ENCODE measurements at places on chromosomes 16 and 17.

DNA sequence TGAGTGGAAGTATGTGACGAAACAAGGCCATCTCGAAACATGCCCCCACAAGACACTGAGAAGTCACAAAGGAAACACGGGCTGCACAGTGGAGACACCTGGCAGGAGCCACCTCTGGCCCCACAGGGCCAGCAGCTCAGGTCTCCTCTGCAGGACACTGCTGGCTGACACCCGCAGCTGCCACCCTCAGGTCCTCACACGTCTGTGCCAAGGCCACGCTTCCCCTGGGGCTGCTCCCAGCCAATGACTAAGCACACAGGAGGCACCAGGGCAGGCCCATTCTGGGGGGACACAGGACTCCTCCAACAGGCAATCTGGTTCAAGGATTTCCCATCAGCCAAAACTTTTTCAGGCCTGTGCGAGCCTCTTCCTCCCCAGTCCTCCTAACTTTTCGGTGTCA lies 36.4 kb downstream of the MBTPS1 start:
- no peak for DNase-seq

DNA sequence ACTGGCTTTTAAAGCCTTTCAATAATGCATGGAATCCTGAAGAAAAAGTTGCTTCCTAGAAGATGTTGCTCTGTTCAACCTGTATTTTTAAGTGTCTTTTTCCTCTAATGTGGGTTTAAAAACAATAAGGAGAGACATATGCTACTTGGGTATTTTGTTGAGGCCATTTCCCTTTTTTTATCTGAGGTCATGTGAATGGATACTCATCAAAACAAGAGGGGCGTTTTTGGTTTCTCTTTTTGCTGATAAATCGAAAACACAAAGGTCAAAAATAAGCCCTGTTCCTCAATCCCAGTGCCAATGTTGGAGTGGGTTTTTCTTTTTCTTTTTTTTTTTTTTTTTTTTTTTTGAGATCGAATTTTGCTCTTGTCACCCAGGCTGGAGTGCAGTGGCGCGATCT lies 468.0 kb upstream of the RBFOX1 start:
- DNase-seq = no peak

DNA sequence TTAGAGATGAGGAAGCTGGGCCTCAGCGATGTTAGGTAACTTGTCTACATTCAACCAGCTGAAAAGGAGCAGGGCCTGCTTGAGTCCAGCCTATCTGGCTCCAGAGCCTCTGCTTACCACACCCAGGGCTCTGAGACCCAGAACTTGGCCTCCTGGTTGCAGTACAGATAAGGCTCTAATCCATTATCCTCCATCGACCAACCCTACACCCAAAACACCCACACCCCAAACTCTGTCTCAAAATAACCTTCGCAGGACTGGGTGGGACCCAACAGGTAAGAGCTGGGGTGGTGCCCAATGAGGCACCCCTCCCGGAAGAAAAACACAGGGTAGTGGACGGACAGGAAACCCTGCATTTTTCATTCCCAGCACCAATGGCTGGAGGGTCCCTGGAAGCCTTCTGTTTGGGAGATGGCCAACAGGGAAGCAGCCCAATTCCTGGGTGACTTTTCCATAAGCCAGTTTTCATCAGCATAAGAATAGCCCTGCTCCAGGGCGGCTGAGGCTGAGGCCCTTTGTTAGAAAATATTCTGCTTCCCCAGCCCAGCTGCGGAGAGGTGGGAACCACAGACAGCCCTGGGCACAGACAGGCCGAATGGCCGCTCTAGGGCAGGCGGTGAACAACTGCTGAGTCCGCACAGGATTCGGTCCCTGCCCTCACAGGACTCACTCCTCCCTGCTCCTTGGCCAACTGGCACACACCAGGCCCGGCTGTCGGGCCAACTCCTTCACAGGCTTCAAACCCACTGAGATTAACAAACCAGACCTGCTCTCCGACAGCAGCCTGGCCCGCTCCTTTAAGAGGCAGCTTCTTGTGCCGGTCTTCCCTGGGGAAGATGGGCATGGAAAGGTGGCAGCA lies 9.8 kb downstream of the SMIM5 start:
- DNase-seq = no peak

DNA sequence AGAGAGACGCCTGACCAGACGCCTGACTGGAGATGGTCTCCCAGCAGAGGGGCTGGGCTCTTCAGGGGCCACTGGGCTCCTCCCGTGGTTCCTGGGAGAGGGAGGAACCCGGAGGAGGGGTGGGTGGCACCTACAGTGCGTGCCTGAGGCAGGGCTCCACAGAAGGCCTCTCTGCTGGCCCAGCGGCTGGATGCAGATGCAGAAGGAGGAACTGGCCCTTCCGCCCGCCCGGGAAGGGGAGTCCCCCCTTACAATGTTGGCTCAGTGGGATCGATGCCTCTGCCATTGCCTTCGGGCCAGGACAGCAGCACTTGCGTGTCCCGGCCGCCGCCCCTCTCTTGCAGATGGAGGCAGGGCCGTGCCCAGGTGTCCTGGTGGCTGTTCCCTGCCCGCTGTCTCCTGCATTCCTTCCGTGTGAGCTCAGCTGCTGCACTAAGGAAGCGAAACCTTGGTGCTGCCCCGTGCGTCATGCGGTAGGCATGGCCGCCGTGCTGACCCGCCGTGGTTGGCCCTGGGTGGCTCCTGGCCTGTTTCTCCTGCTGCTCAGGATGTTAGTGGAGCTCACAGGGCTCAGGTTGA lies 15.1 kb downstream of the BAIAP2 start:
- DNase-seq = no peak

GRCh38 chr16:88705076-88705684 lies 1.0 kb downstream of the RNF166 start:
- DNase-seq = no peak

All from stimulated activated CD8-positive, alpha-beta memory T cell treated with anti-CD3 and anti-CD28 coated beads, Interleukin-7, amount 100 ng/mL, for 1 hour (primary cell).